ENCODE measurements at places on chromosomes 11 and 22.

- H3K4me3 ChIP-seq = no peak overlapping the region
- H3K36me3 ChIP-seq = no peaks in the 10 kb centered on the region
- DNase-seq = no peak
- no peak overlapping the region for H3K27ac ChIP-seq
- peaks cover under 1% of the 10 kb centered on the region for H3K27me3 ChIP-seq
- H3K4me1 ChIP-seq = no peaks in the 10 kb centered on the region
These were observed 4.4 kb downstream of the MAPK12 start for GRCh38 chr22:50257041-50257440.

DNA sequence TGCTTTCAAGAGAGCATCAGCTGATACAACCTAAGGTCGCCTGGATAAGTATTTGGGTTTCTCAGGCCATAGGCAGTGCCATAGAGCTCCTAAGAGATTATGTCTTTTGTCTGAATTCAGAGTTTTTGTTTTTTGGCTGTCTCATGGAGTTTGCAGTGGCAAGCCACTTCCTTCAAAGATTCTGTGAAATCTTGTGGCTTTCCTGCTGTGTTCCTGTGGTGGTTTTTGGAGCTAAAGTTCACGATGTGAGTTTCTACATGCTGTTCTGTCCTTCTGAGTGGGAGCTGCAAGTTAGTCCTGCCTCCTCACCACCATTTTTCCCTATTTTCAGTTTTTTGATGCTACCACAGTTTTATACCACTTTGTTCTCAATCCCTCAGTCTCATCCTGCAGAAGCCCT is 111.4 kb downstream of the COMMD9 start:
- no peak overlapping the region for H3K4me3 ChIP-seq
- H3K27me3 ChIP-seq = no peaks in the 10 kb centered on the region
- no peak overlapping the region for H3K27ac ChIP-seq
- H3K36me3 ChIP-seq = no peaks in the 10 kb centered on the region
- no peak for DNase-seq

DNA sequence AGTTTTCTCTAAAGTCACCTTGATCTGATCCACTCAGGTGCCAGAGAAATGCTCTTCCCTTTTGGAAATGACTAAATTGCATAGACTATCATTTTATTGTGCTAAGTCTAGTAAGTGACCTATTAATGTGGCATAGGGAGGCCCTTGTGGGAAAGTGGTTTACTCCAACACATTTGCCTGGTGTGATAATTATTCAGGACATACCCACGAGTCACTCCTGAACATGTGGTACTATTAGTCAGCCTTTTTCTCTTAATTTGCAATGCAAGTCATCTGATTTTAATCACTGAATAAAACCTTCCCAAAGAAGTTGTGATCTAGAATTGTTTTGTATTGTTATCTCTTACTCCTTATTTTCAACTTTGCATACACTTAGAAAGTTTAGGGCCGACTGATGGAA is 148.7 kb downstream of the OR4C45 start:
- DNase-seq = no peak
- H3K27me3 ChIP-seq = no peaks in the 10 kb centered on the region
- no peaks in the 10 kb centered on the region for H3K36me3 ChIP-seq
- no peak overlapping the region for H3K4me3 ChIP-seq

- no peaks in the 10 kb centered on the region for H3K4me1 ChIP-seq
- H3K27me3 ChIP-seq = no peaks in the 10 kb centered on the region
- no peaks in the 10 kb centered on the region for H3K36me3 ChIP-seq
- no peak overlapping the region for H3K4me3 ChIP-seq
These were observed 22.2 kb downstream of the OPCML start for GRCh38 chr11:133509924-133510697.

DNA sequence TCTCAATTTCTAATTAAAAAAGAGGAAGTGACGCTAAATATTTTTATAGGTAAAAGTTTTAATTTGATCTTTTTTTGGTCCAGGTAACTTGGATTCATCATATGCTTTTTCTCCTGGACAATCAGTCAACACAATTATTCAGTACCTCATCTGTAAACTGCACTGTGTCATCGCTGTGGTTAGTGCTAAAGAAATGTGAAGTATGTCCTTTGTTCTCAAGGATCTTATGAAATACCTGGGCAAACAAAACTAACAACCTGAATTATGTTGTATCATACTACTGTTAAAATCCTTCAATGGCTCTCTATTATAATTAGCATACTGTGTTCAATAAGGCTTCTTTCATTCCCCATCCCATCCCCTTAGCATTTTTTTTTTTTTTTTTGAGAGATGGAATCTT is 19.9 kb upstream of the SCN3B start:
- H3K4me3 ChIP-seq = no peak overlapping the region
- no peak for DNase-seq
- no peak overlapping the region for H3K27ac ChIP-seq

DNA sequence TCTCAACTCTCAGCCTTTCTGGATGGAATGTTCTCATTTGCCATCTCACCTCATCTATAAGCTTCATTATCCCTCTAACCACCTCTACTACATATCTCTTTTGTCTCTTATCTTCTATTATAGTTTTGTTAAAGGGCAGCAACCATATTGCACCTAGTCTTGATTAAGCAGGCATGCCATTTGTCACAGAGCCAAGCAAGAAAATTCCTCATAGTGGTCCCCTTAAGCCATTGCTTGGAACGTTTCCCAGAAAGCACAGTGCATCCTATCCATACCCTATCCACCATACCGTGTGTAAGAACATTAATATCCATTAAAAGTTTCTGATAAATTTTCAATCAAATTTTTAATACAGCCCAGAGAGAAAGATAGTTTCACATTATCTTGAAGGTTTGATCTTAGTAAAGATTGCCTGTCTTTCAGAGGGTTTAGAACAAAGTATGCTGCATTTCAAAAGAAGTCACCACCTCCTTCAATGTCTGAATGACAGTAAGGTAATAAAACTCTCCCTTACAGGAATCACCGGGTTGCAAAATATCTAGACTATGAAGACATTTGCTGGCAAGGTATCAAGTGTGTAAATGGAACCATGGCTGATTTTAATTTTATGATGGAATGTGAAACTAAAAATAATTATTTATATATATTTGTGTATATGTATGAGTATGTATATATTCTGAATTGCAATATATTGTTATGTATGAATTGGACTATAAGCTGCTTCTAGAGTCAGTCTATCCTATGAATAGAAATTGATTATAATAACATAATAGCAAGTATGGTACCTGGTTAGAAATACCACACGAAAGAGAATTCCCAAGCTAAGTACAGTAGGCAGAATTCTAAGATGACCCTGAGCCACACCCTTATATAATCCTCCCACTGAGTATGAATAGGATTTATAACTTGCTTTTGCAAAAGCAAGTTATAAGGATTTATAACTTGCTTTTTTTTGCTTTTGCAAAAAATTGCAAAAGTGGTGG is 1296.3 kb downstream of the LRRC4C start:
- no peaks in the 10 kb centered on the region for H3K4me1 ChIP-seq
- no peaks in the 10 kb centered on the region for H3K36me3 ChIP-seq
- H3K27ac ChIP-seq = no peak overlapping the region
- no peaks in the 10 kb centered on the region for H3K27me3 ChIP-seq

DNA sequence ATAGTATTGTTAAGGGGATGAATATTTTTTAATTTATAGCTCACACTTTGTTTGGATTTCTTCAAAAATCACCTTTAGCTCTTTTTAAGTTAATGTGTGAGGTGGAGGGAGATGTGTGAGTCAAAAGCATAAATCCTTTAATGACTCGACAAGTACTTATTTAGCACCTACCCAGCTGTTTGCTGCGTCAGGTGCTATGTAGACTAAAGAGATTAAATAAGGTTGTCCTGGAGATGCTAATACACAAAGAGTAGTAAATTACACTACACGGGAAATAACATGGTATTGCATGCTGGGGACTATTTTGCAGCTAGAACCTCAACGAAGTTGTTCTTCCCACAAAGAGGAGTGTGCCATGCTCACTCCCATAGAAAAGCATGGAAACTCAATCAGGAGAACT is 583.3 kb upstream of the TENM4 start:
- H3K36me3 ChIP-seq = no peaks in the 10 kb centered on the region
- no peak overlapping the region for H3K4me3 ChIP-seq
- DNase-seq = no peak
- no peak overlapping the region for H3K27ac ChIP-seq
